ENCODE measurements at places on chromosomes 16 and 17.

GRCh38 chr17:67280279-67280678, 35.3 kb upstream of the HELZ start:
- DNase-seq = no peak

DNA sequence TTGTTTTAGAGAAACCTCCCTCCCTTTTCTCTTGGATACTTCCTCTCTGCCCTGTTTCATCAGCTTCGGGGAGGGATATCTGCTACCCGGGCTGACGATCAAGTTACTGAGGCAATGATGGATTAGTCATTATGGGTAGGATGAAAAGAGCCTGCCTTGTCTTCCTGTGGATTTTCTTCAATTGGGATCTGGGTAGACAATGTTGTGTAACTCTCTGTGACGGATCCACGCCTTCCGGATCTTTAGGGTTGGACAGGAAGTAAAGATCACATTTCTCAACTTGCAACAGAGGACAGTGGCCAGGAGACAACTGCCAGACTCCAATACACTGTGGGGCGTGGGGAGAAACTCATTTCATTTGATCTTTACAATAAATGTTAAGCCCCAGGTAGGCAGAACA, 11.3 kb upstream of the CHST6 start:
- no peak for DNase-seq

GRCh38 chr17:14042411-14042810, 26.9 kb upstream of the COX10 start:
- DNase-seq = no peak

GRCh38 chr17:70613681-70614080, 444.3 kb downstream of the KCNJ2 start:
- no peak for DNase-seq

DNA sequence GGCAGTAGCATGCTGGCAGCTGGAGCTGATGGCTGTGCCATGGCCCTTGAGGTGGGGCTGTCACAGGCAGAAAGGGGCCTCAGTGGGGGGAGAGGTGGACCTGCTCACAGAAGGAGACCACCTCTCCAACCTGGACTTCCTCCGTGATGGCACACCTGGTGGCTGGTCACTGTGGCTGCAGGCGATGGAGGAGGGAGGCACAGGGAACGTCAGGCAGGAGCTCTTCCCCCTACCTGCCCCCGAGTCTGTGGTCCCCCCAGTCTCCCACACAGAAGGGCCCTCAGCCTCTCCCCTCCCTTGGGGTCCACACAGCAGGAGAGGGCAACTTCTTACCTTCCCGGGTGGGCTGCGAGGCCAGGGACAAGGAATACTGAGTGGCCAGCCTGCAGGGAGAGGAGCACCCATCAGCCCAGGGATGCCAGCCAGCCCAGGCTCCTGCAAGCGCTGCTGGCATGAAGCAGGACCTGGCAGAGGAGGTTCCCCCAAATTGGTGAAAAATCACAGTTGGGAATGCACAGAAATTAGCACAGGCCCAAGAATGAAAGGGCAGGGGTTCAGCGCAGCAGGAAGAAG, 96.5 kb downstream of the GOSR1 start:
- DNase-seq = no peak

Data from NK-92 treated with Interleukin-12 subunit alpha and Interleukin-12 subunit beta, amount 100 ng/mL, for 24 hours (cell line).